DMS153 (cell line): ENCODE measurements at places on chromosomes 5 and 9.
A peak's percentile ranks its signal among the peaks of the same experiment; 100 is the strongest.

DNA sequence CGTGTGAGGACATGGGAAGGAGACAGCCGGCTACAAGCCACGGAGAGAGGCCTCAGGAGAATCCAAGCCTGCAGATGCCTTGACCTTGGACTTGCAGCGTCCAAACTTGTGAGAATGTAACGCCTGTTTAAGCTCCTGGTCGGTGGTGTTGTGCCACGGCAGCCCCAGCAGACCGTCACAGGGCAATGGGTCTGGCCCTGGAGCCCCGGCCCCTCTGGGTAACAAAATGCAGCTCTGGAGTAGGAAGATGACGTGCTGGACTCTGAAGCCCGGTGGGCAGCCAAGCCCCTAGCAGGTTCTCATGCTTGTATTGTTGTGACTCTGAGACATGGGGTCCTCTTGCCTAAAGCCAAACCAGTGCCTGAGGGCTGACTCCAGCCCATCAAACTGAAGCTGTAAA lies 174.7 kb downstream of the IRX2 start:
- no peak for DNase-seq

DNA sequence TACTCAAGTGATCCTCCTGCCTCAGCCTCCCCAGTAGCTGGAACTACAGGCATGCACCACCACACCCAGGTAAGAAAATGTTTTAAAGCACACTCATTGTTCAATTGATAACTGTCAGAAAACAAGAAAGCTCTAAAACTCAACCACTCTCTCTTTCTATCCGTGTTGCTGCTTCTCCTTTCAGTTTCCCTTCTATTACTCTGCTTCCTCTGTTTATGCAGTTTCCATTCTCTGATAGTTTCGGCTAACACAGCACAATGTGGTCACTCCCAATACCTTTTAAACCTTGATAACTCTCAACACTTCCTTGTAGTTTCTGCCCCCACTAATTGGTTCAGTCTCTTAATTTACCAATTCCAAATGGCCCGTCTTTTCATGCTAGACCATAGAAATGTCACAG lies 59.2 kb upstream of the NR4A3 start:
- DNase-seq, result no peak

DNA sequence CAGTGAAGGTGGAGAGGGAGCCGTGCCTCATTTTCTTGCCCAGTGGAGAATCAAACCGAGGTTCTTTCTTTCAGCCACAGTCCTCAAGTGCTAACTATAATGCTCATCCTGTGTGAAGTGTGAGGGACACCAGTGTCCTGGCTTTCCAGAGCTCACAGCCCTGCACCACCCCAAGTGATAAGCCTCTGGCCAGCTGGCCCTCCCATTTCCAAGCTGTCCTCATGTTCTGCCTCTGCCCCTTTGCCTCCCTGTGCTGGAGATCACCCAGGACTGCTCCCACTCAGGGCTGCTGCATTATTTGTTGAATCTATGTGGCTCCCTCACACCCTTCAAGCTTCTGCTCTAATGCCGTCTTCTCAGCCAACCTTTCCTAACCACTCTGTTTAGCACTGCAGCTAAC lies 224.5 kb upstream of the TUT7 start:
- no peak for DNase-seq

DNA sequence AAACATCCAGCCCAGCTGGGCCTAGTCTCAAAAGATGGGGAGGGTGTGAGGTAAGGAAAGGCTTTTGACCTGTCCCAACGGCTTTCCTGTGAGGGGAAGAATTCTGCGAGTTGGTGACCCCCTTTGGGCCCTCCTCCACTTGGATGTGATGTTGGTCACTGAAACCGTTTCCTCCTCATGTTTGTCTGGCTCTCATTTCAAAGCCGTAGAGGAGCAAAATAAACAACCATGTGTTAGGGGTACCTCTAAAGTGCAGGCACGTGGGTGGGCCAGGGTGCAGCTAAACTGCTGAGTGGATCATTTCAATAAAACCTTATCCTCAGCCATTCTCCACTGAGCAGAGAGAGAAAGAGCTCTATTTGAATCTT lies 84.3 kb upstream of the MELK start:
- no peak for DNase-seq

- peak; percentile 99 for DNase-seq
Observed at GRCh38 chr5:399296-400281, 43.4 kb upstream of the EXOC3 start.
